ENCODE measurements at places on chromosomes 6 and 20.

- peak; percentile 28 for DNase-seq
These were observed at the start of gene ZSCAN9 for GRCh38 chr6:28225056-28225834. TSS of gene ZSCAN9 (plus strand) at chr6:28225275. CDS start at chr6:28227085, 1,810 bp downstream.

DNA sequence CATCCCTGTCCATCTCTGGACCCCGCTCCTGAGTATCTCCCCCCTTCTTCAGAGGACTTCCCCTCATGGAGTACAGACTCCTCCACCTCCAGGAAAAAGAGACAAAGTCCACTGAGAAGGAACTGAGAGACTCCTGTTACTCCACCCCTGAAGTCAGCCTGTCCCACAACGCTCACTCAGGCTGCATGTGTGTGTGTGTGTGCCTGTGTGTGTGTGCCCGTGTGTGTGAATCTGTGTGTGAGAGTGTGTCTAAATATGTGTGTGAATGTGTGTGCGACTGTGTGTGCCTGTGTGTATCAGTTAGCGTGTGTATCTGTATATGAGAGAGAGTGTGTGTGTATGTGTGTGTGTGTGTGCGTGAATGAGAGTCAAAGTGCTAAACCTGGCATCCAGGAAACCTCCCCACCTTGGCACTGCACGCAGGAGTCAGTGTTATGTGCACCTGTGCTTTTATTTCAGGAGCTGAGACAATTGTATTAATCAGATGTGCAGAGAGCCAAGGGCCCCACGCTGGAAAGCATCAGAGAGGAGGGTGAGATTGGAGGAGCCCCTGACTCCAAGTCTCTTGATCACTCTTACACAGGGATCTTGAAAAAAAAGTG lies 39.0 kb downstream of the HLA-A start:
- DNase-seq, result no peak

DNA sequence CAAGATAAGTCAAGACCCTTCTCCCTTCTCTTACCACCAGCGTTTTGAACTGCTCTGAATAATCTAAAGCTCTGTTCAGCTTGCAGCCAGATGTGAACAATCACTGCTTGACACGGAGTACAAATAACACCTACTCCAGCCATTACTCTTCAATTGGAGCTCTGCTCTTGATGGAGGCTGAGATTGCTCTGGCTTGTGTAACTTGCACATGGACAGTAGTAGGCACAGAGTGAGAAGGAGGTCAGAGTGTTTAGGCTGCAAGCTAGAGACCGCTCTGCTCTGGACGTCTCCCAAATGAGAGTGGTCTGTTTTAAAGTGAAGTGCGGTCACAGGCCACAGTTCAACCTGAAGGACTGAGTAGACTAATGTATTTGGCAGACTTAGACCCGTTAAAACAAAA lies 158.3 kb downstream of the HDGFL1 start:
- DNase-seq, result no peak

- DNase-seq, result no peak
These were observed 91.5 kb downstream of the HIVEP2 start for GRCh38 chr6:142853244-142854180.

GRCh38 chr6:79301290-79301689 lies 66.8 kb upstream of the HMGN3 start:
- DNase-seq, result no peak

GRCh38 chr6:137775227-137775626 lies 91.8 kb upstream of the TNFAIP3 start:
- no peak for DNase-seq

GRCh38 chr6:39223061-39223460 lies 6.2 kb downstream of the KCNK5 start:
- DNase-seq, result no peak

DNA sequence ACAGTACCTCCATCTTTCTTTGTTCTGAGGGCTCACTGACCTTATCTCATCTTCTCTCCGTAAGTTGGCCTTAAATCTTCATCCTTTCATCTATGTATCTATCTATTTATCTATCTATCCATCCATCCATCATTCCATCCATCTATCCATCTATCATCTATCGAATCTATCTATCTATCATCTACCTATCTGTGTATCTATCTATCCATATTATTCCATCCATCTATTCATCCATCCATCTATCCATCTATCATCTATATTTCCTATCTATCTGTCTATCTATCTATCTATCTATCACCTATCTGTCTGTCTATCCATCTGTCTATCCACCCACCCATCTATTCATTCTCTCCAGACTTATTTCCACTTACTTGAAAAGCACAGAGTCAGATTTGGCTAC lies 147.3 kb upstream of the PMEPA1 start:
- DNase-seq, result no peak

DNA sequence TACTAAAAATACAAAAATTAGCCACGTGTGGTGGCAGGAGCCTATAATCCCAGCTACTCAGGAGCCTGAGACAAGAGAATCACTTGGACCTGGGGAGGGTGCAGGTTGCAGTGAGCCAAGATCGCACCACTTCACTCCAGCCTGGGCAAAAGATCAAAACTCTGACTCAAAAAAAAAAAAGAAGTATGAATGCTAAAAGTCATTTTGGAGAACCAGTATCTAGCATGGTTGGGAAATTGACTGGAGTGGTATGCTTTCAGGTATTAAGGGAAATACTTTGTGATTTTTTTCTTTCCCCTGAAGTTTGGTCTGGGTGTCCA lies 30.1 kb downstream of the PCMT1 start:
- no peak for DNase-seq
